Tibial nerve (tissue), 4 donors: ENCODE measurements at places on chromosomes 7 and 10. TPM values are rescaled to one million over a fixed set of nuclear protein-coding genes. Genes with fewer than 3 reads are reported as not detected.

The MYOF gene
- 61.8 TPM for total RNA-seq

GRCh38 chr7:50756180-50756579, 26.5 kb downstream of the GRB10 start:
- DNase-seq = no peak
- H3K4me1 ChIP-seq = no peaks in the 10 kb centered on the region
- peaks cover 22% of the 10 kb centered on the region for H3K36me3 ChIP-seq
- H3K27ac ChIP-seq = no peak overlapping the region

The CARD11 gene
- 2.0 TPM for total RNA-seq

The EN2 gene
- total RNA-seq = 0.98 TPM

DNA sequence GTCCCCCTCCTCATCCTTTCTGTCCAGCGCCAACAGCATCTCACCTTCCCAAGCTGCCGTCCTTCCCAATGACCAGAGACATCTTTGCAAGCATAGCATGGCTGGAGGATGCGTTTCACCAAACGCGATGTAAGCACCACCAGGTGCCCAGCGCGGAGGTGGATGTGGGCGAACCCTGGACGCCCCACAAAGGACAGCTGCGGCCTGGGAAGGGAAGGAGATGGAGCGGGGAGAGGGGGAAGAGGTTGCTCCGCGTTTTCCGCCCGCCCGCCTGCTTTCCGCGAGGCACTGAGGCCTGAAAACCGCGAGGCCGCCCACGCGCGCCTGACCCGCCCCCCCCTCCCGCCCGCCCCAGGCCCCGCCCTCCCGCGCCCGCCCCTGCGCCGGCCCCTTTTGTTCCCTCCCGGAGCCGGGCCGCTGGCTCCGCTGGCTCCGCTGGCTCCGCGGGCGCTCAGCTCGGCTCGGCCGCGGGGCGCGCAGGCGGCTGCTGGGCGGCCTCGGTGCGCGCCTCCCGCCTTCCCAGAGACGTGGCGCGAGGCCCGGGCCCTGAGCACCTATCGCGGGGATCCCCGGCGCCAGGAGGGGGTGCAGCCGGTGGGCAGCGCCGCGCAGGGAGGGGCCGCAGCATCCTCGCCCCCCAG, at the start of gene CLIP2:
CLIP2 (plus strand) TSS at position 390 of the 641 bp plus-strand sequence. CDS start 28,140 bp downstream, outside the sequence.
- peak; percentile 60 for DNase-seq
- peak within 1 kb of the TSS; percentile 94 for H3K27ac ChIP-seq
- H3K27me3 ChIP-seq = no peaks in the 10 kb centered on the region
- H3K4me3 ChIP-seq = peak within 1 kb of the TSS; percentile 85
- H3K4me1 ChIP-seq = no peaks in the 10 kb centered on the region

- no peak overlapping the region for H3K4me3 ChIP-seq
- H3K36me3 ChIP-seq = no peaks in the 10 kb centered on the region
- H3K27me3 ChIP-seq = no peaks in the 10 kb centered on the region
- no peak for DNase-seq
- H3K27ac ChIP-seq = no peak overlapping the region
- peaks cover 47% of the 10 kb centered on the region for H3K4me1 ChIP-seq
Observed at GRCh38 chr10:94208315-94208714, 154.4 kb downstream of the NOC3L start.

- H3K4me1 ChIP-seq = no peaks in the 10 kb centered on the region
- H3K27ac ChIP-seq = no peak overlapping the region
- H3K36me3 ChIP-seq = no peaks in the 10 kb centered on the region
- DNase-seq = no peak
- H3K27me3 ChIP-seq = no peaks in the 10 kb centered on the region
Observed at GRCh38 chr7:96654630-96655188, 54.9 kb downstream of the SEM1 start.

DNA sequence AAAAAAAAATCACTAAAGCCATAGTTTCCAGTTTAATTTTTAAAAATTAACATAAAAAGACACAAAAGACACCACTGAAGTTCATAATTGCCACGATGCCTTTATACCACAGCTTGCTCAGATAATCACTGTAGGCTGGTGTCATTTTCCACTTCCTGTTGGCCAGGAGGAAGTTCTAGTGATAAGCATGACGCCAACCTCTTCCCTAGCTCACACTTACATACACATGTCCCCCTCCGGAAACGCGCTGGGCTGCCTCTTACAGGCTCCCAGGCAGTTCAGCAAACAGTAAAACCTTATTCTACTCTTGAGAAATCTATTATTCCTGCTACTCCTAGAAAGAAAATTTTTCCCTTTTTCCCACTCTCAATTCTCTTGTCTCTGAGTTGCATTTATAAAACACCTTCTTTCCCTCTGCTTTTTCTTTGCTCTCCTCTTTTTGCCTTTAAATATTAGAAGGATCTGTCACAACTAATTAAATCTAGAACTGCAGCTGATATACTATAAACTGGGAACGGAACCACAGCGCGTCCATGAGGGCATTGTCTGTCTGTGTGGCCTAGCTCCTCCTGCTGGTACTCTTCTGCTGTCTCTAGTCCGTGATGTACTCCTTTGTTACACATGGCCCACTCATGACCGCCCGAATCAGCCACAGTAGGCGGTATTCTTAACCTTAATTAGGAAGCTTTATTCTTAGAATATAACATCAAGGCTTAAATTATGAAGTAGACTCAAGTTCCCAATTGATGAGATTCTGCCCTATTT, 664.9 kb downstream of the CNTNAP2 start:
- no peak overlapping the region for H3K4me3 ChIP-seq
- no peaks in the 10 kb centered on the region for H3K27me3 ChIP-seq
- no peaks in the 10 kb centered on the region for H3K36me3 ChIP-seq
- no peaks in the 10 kb centered on the region for H3K4me1 ChIP-seq
- H3K27ac ChIP-seq = no peak overlapping the region

DNA sequence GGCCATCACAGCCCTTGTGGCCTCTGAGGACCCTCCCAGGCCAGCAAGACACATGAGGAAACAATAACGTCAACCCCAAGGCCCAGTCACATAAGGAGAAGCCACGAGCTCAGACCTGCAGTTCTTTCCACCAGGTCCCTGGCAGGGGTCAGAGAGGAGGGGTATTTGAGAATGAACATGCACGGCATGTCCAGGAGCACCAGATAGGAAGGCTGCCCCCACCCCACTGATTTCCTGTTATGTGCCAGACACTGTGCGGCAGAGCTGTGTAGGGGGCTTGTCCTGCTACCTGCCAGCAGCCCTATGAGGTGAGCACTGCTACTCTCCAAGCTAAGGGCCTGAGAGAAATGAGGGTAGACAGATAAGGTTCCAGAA, 40.7 kb upstream of the ZMIZ1 start:
- H3K27ac ChIP-seq = no peak overlapping the region
- H3K4me1 ChIP-seq = peaks cover 6% of the 10 kb centered on the region
- H3K4me3 ChIP-seq = no peak overlapping the region
- no peaks in the 10 kb centered on the region for H3K27me3 ChIP-seq
- H3K36me3 ChIP-seq = no peaks in the 10 kb centered on the region
- no peak for DNase-seq

GRCh38 chr7:116394106-116394505, 105.4 kb upstream of the CAV2 start:
- no peak for DNase-seq
- H3K4me3 ChIP-seq = no peak overlapping the region
- H3K27me3 ChIP-seq = no peaks in the 10 kb centered on the region
- no peak overlapping the region for H3K27ac ChIP-seq

The FOXP2 gene
- 16.4 TPM for total RNA-seq

The ADRA2A gene
- total RNA-seq = 21.8 TPM

DNA sequence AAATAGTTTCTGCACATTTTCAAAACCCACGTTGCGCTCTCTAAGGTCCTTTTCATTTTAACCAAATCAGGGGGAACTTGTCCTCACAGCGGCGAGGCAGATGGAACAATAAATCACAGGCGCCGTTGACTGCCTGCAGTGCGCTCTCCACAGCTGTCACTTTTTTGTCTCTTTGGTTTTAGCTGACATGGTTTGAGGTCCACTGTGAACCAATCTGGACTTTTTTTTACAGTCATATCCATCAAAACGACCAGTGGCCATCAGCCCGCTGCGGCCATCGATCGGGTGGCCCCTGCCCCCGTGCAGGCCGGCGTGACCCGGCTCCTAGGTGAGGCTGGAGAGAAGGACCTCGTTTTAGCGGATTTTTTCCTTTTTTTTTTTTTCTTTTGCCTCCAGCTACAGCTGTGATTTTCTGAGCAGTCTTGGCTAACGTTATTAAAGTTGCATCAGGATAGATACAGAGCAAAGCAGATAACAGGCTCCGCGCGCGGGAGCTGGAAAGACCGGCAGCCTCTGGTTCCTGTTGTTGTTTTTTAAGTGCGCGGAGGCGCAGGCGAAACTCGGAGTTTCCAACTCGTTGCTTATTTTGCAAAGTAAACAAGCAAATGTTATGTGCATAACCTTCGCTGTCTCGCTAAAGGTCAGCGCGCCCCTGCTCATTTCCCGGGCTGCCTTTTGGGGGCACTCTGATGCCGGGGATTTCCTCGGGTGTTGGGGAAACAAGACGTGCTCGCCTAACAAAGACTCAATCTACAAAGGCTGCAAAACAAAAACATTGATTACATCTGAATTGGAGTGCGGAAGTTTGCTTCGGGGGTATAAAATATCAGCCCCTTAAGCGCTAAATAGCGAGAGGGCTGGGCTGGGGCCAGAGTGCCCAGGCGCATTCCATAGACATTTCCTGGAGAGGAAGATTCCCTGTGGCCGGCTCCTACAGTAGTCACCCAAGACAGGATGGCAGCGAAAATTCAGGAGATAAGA, 414.8 kb upstream of the MKI67 start:
- no peaks in the 10 kb centered on the region for H3K4me1 ChIP-seq
- DNase-seq = no peak

- H3K36me3 ChIP-seq = no peaks in the 10 kb centered on the region
- H3K4me3 ChIP-seq = no peak overlapping the region
- H3K27me3 ChIP-seq = no peaks in the 10 kb centered on the region
- DNase-seq = no peak
- no peaks in the 10 kb centered on the region for H3K4me1 ChIP-seq
Observed at GRCh38 chr7:96578606-96579005, 131.0 kb downstream of the SEM1 start.

GRCh38 chr7:102432442-102433218, 745 bp upstream of the ORAI2 start:
- H3K4me3 ChIP-seq = peak overlapping the region; percentile 58
- peaks cover 5% of the 10 kb centered on the region for H3K36me3 ChIP-seq
- H3K27me3 ChIP-seq = no peaks in the 10 kb centered on the region
- DNase-seq = no peak
- peaks cover 16% of the 10 kb centered on the region for H3K4me1 ChIP-seq
- peak overlapping the region; percentile 40 for H3K27ac ChIP-seq

The CFAP43 gene
- total RNA-seq = 0.30 TPM

DNA sequence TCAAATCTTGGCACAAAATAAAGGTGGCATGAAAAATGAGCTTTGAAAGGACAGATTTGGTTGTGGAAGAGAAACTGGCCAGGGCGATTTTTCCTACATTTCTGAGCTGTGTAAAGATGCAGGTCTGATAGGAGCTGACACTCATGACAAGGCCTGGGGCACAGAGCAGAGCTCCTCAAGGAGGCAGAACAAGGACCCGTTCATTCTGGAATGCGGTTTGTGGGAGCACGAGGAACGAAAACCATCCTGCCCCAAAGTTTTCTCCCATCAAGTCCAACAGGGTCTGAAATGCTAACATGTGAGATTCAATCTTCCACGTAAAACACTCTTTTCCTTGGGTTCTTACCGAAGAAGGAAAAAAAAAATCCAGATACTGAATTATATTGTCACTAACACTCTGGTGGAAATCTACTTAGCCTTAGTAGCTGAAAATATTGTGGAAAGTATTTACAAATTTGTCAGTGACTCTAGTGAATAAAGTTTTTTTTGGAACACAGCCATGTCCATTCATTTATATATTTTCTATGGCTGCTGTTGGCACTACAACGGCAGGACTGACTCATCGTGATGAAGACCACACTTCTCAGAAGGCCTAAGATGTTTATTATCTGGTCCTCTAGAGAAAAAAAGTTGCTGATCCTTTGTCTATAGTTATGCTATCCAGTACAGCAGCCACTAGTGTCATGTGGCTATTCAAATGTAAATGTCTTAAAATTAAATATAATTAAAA, 215.7 kb downstream of the BAMBI start:
- no peak overlapping the region for H3K27ac ChIP-seq
- DNase-seq = no peak
- no peak overlapping the region for H3K4me3 ChIP-seq

- no peak overlapping the region for H3K4me3 ChIP-seq
- no peak for DNase-seq
- H3K36me3 ChIP-seq = no peaks in the 10 kb centered on the region
Observed at GRCh38 chr10:69554611-69555010, 18.6 kb downstream of the NEUROG3 start.

DNA sequence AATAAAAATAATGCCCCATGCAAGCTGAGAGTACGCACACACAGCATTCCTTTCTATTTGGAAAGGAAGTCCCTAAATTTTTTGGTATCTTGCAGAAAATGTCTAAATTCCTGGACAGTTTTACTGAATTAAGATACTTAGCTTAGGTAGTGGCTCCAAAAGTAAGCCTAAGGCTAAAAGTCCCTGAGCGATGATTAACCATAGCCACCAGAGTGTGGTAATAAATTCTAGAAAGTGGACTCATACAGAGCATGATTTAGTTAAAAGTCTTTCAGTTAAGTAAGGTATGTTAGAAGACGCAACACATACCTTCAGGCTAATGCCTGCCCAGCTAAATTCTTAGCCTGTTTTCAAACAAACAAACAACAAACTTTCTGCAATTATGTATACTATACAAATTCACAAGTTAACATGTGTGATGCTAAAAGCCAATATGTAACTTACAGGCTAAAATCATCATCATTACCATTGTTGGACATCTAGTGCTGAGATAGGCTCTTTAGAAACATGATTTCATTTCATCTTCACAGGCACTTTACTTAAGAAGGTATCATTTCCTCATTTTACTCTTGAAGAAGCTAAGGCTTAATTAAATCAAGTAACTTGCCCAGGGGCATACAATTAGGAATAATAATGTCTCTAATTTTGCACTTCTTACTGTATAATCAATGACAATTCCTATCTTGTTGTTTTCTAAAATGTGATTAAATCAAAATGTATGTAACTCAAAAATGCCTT, 261.4 kb upstream of the YAE1 start:
- H3K27ac ChIP-seq = no peak overlapping the region
- H3K27me3 ChIP-seq = no peaks in the 10 kb centered on the region
- H3K4me1 ChIP-seq = no peaks in the 10 kb centered on the region
- no peak for DNase-seq
- H3K36me3 ChIP-seq = no peaks in the 10 kb centered on the region

- H3K4me3 ChIP-seq = no peak overlapping the region
- no peak overlapping the region for H3K27ac ChIP-seq
- H3K4me1 ChIP-seq = no peaks in the 10 kb centered on the region
- H3K36me3 ChIP-seq = no peaks in the 10 kb centered on the region
Observed at GRCh38 chr7:148515728-148516695, 74.6 kb upstream of the C7orf33 start.

The HOXA9 gene
- total RNA-seq = 10.5 TPM

DNA sequence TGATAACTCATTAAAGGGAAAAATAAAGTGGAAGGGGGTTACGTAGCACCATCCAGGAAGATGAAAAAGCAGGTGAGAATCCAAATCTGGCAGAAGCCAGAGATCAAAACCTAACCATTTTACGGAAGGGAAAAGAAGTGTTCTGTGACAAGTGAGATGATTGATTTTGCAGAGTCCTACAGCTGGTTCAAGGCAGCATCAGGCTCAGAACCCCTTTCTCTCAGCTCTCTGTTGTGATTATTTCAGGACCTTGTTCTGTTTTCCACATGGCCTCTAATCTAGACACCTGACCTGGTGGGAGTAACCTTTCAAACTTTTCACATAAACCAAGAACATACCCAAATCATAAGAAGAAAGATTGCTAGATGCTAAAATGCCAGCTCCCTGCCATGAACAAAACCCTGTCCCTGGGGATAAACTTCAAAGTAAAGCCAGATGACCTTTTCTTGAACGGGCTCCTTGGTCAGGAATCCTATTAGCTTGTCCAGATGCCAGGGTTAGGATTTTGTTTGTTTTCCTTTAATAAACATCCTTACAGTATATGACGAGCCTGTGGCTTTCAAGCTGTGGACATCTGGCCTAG, 5.9 kb downstream of the DUSP5 start:
- no peaks in the 10 kb centered on the region for H3K36me3 ChIP-seq
- peak overlapping the region; percentile 61 for H3K27ac ChIP-seq
- peaks cover 46% of the 10 kb centered on the region for H3K4me1 ChIP-seq
- no peaks in the 10 kb centered on the region for H3K27me3 ChIP-seq
- no peak overlapping the region for H3K4me3 ChIP-seq
